Liver (tissue), 10 donors: ENCODE measurements at places on chromosomes 2 and 18.

DNA sequence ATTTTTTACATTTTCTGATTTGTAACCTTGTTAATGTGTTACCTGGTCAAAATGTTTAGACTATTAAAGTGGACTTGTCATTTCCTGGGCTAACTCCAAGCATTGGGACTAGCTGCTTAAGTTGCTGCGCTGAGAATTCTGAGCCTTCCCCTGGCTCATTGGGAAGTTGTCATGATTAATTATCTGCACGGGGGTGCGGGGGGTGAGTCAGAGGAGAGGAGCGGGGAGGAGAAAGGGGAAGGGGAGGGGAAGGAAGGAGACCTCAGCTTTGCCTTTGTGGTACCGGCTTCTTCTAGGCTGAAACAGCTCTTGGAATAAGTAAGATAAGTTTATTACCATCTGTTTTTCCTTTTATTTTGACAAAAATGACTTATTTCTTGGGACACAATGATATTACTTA, 52.9 kb upstream of the APCDD1 start:
- H3K36me3 ChIP-seq = no peaks in the 10 kb centered on the region
- H3K27me3 ChIP-seq = no peaks in the 10 kb centered on the region
- H3K27ac ChIP-seq = no peak overlapping the region
- DNase-seq = no peak
- no peak overlapping the region for H3K4me3 ChIP-seq

DNA sequence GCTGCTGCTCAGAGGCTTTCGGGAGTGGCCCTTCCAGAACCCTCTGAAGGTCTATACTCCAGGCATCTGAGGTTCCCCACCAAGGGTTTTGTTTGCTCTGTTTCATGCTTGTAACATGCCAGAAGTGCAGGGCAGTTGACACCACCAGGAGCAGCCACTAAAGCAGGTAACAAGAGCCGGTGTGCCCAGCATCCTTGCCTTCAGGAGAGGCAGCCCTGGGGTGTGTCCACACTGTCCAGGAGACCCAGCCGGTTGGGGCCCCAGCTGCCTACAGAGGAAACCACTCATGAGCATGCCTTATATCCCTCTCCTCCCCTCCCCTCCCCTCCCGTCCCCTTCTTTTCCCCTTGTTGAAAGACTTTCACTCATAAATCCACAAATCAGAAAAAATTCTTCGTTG, 93.1 kb downstream of the CD8B2 start:
- DNase-seq = no peak
- H3K27me3 ChIP-seq = no peaks in the 10 kb centered on the region
- H3K36me3 ChIP-seq = no peaks in the 10 kb centered on the region

DNA sequence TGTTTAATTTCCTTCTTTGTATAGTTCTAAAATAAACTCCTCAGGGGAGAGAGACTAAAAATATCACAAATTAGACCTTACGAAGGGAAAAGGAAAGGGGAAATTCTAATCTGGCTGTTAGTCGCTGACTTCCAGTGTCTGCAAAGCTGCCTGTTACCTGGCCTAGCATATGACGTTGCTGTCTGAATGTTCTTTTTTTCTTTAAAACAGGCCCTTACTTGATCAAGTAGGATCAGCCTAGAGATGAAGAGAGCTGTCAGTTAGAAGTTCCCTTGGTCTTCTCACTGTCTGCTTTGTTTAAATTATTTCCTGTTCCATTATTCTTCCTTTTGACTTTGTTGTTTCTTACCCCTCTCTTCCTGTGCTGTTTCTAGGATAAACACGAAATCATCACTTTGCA, 11.2 kb downstream of the NCK2 start:
- no peak overlapping the region for H3K4me3 ChIP-seq
- H3K27ac ChIP-seq = no peak overlapping the region
- no peaks in the 10 kb centered on the region for H3K27me3 ChIP-seq

GRCh38 chr18:76507830-76508385, 12.9 kb upstream of the ZNF516 start:
- H3K4me3 ChIP-seq = no peak overlapping the region
- no peak overlapping the region for H3K27ac ChIP-seq
- no peaks in the 10 kb centered on the region for H3K27me3 ChIP-seq
- no peaks in the 10 kb centered on the region for H3K4me1 ChIP-seq
- H3K36me3 ChIP-seq = no peaks in the 10 kb centered on the region
- no peak for DNase-seq

- no peaks in the 10 kb centered on the region for H3K27me3 ChIP-seq
- no peaks in the 10 kb centered on the region for H3K4me1 ChIP-seq
These were observed 741.3 kb upstream of the RAB6C start for GRCh38 chr2:129237966-129238725.

DNA sequence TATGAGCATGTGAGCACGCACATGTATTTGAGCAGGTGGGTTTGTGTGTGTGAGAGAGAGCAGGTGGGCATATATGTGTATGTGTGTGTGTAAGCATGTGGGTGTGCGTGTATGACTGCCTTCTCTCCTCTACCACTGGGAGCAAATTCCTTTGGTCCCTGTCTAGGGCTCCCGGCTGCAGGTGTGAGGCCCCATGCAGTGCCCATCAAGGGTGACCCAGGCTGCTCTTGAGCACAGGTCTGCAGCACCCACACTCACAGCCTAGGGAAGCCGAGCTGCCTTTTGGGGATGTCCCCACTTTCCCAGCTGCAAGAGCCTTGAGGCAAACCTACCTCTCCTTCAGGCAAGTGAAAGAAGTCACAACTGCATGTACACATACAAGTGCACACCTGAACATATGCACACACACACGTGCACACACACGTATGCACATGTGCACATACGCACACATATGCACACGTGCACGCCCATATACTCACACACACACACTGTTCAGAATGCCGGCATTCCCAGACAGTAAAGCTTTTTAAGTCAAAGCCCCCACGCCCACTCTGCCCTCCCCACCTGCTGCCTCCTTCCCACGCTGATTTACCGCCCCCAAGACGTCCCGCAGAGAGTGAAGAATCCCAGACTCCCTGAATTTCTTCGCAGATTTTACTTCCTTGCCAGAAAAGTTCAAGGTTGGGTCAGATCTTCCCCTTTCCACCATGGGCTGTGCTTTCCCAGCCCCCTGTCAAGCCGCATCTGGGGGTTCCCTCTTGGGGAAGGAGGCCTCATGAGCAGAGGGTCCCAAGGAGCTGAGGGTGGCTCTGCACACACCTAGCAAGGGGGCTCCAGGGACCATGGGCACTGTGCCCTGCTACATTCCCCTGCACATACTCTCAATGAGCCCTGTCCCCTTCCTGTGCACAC, 170.6 kb downstream of the TWIST2 start:
- no peaks in the 10 kb centered on the region for H3K36me3 ChIP-seq
- no peaks in the 10 kb centered on the region for H3K4me1 ChIP-seq
- DNase-seq = no peak
- H3K27ac ChIP-seq = no peak overlapping the region

DNA sequence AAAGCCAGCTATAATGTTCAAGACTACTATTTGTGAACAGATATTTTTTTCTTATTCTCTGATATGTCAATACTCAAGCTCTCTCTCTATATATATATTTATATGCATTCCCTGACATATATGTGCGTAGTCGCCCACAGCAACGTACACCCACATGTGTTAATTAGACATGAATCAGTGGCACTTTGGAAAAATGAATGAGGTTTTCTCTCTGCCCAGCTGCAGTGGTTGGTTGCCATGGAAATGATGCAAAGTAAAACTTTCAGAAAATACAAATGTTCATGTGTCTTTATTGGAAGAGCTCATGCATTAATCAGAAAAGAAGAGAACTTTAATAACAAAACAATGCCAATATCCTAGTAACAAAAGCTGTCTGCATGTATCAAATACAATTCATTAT, 34.7 kb downstream of the UNC80 start:
- H3K36me3 ChIP-seq = no peaks in the 10 kb centered on the region
- no peak overlapping the region for H3K27ac ChIP-seq
- no peak overlapping the region for H3K4me3 ChIP-seq

- H3K4me3 ChIP-seq = no peak overlapping the region
- no peaks in the 10 kb centered on the region for H3K36me3 ChIP-seq
- DNase-seq = no peak
- no peaks in the 10 kb centered on the region for H3K4me1 ChIP-seq
- peak overlapping the region; percentile 30 for H3K27ac ChIP-seq
These were observed 79.2 kb downstream of the SETBP1 start for GRCh38 chr18:44759925-44760342.
